ENCODE measurements at places on chromosomes 1 and 21. TPM values are rescaled to one million over a fixed set of nuclear protein-coding genes. Genes with fewer than 3 reads are reported as not detected.
A peak's percentile ranks its signal among the peaks of the same experiment; 100 is the strongest.

DNA sequence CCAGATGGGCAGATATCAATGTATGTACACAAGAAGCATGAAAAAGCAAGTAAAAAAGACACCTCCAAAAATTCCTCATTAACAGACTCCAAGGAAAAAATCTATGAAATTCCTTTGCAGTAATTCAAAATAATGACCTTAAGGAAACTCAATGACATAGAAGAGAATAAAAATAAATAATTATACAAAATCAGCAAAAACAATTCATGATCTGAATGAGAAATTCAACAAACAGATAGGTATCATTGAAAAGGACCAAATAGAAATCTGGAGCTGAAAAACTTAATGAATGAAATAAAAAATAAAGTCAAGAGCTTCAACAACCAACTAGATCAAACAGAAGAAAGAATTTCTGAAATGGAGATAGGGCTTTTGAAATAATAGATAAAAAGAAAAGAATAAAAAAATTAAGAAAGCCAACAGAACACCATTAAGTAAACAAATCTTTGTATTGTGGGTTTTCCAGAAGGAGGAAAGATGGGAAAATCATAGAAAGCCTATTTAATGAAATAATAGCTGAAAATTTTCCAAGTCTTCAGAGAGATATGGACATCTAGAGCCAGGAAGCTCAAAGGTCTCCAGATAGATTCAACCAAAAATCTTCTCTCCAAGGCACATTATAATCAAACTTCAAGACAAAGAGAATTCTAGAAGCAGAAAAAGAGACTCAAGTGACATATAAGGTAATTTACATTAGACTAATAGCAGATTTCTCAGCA is 52.0 kb upstream of the KCNK1 start:
- DNase-seq = no peak

DNA sequence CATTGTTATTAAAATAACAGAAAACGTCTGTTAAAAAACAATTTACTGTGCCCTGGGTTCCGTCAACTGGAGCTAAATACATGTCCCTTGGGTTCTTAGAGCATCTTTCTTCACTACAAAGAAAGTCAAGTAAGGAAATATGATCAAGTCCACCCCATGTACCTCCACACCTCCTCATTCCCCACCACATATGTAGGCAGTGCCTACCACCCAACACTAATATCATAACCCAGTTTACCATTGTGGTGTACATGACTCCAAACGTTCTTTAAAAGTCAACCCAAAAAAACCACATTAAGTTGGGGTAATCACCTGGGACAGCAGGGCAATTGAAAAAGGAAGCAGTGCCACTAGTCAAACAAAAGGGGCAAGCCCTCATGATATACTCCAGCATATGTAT is 7.8 kb upstream of the LRRC52 start:
- no peak for DNase-seq

GRCh38 chr1:76496871-76497270 is 370.4 kb upstream of the ST6GALNAC5 start:
- DNase-seq = no peak

DNA sequence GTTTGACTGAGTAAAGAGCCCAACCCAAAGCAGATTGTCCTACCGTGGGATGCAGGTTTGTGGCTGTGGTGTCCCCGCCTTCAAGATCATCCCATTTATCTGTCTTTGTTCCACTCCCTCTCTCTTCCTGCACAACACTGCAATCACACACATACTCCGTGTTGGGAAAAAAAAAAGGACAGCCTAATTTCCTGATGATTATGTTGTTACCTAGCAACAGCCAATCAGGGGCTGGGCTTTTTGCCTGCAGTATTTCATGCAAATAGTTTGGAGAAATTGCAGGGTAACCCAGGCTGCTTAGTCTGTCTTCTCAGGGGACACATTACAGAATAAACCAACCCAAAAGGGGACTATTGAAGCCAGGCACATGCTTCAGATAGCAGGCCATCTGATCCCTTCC is 38.3 kb downstream of the PHC2 start:
- peak; percentile 46 for DNase-seq

GRCh38 chr1:190908246-190908645 is 430.6 kb upstream of the BRINP3 start:
- peak; percentile 4 for DNase-seq

- no peak for DNase-seq
Measured at GRCh38 chr1:246638941-246639655, 72.8 kb downstream of the CNST start.

DNA sequence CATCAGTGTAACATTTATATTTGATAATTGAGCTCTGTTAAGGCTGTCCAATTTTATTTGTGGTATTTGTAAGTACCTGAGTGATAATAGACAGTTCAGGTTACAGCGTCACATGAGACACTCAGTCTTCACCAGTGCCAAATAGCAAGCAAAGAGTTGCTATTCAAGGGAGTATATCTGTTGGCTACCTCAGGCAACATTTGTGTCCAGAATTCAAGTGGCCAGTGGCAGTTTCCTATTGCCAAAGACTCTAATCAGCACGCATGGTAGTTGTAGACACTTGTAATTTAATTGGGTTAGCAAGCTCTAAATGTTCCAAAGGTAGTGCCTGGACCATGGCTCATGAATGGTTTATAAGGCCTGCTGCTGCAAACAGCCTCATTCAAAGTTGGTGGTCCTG is 1524.3 kb upstream of the B3GALT2 start:
- DNase-seq = no peak

- DNase-seq = no peak
Measured at GRCh38 chr1:40853885-40854170, 8.3 kb downstream of the CITED4 start.

DNA sequence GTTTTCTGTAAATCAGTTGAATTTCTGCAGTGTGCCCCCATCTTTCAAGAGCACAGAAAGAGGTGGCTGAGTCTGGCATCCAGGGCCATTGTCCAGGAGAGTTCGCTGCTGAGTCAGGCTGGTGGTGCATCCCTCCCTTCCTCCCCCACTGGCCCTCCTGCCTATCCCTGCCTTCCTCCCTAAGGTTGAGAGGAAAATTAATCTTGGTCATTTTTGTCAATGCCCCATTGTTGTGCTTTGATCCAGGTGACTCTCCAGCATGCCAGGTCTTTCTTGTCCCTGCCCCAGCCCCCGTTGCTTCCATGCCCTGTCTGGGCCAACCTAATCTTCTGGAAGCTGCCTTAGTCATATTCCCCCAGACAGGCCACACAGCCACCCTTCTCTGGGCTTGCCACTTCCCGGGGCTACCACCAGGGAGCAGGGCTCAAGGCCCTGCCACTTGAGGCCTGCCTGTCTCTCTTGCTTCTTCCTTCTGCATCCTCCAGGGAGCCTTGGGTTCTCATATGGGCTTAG is 26.6 kb downstream of the PROK1 start:
- no peak for DNase-seq

DNA sequence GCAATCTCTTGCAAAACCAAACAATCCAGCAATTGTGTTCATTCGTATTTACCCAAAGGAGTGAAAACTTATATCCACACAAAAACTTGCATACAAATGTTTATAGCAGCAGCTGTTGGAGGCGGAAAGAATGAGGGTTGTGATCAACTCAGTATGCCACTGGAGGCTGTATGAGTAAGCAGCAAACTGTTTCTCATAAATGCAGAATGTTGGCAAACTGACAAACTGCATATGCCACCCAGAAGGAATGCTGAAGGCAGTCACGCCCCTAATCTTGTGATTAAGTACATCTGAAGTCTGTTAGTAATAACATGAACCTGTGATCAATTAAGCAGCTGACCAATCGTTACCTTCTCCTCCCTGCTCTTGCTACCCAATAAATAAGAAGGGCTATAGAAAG is 60.5 kb upstream of the CR2 start:
- DNase-seq = peak; percentile 97

DNA sequence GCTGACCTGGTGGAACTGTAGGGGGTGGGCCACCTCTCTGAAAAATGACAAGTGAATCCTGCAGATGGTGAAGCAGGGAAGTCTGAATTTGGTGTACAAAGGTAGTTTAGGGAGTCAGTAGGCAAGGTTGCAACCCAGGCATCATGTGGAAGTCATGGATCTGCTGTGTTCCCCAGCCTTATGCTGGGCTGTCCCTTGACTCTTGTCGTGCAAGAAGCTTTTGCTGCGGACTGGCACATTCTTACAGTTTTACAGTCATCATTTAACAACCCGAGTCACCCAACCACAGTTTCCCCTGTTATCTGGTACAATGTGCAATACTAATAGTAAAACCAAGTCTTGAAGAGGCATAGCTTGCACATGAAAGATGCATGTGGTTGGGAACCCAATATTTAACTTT is 13.2 kb downstream of the RHOU start:
- DNase-seq = no peak

- peak; percentile 87 for DNase-seq
Measured at GRCh38 chr1:160260406-160261382, 1.7 kb downstream of the DCAF8 start.

GRCh38 chr21:29157080-29157479 is 26.6 kb downstream of the MAP3K7CL start:
- DNase-seq = no peak

DNA sequence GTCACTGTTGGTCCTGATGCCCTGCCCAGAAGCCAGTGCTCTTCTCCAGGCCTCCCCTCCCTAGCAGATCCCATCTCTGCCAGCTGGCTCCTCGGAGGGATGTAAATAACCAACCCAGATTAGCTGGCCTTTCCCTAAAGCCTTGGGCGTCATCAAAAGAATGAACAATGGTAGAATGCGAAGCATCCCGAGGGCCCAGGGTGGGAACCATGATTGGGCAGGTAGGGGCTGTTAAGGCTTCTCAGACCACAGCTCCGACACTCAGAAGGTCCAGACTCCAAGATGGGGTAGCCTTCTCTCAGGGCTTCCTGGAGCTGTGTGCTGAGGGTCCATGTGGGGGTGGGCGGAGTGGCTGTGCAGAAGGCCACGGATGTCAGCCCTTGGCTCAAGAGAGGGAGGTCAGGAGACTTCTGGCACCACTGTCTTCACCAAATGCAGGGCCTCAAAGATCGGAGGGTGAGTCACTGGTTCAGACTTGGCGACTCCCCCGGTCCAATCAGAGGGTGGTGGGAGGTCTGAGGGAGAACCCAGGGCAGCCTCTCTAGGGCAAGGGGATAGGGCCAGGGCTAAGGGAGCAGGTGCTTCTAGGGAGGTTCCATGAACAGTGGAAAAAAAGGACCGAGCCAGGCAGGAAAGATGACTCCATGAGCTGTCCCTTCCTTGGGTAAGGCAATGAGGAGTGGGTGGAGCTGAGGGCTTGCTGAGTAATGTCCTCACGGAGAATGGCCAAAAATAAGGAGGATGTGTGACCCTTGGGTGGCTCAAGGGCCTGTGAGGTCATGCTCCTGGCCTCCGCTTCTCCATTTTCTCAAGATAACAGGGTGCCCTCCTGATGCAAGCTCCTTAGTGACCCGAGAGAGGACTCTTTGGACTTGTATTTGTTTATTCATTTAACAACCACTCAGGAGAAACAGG is 58.4 kb upstream of the EPS8L3 start:
- peak; percentile 97 for DNase-seq

DNA sequence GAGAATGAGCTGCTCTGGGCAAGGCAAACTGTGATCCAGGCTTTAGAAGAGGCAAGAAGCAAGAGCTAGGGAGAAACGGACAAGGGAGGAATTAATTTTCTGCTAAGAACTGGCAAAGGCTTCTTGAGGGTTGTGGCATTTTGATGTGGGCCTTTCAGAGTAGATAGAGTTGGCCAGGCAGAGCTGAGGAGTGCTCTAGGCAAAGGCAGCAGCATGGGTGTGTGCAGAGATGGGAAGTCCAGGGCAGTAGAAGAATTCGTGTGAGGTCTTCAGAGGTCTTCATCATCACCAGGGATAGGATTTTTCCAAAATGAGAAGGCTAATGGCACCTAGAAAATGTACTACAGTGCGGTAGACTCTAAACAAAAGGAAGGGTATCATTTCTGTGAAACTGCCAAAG is 237.8 kb downstream of the LTN1 start:
- no peak for DNase-seq

- DNase-seq = no peak
Measured at GRCh38 chr1:108046026-108046425, 81.0 kb upstream of the VAV3 start.

- peak; percentile 48 for DNase-seq
Measured at GRCh38 chr1:29249170-29249691, 12.9 kb downstream of the PTPRU start.

GRCh38 chr1:153509729-153510354 is 25.9 kb downstream of the S100A6 start:
- peak; percentile 56 for DNase-seq

DNA sequence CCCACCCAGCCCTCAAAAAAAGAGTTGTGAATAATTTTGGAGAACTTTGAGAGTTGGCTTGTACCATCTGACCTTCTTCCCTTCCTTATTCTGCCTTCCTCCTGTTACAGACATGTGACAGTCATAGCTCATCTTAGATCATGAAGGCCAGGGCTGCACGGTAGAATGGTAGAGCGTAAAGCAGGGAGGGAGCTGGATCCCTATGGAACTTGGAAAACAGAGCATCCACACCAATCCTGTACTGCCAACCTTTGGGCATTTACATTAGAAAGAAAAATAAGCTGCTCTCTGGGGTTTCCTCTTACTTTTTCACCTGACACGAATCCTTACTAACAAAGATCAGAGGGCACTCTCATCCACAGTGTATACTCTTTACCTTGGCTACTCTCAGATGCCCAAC is 121.5 kb downstream of the GPR52 start:
- no peak for DNase-seq

- DNase-seq = peak; percentile 58
Measured at GRCh38 chr1:41268154-41268770, 26.2 kb upstream of the SCMH1 start.

GRCh38 chr1:228917755-228918154 is 182.5 kb downstream of the RHOU start:
- DNase-seq = no peak

DNA sequence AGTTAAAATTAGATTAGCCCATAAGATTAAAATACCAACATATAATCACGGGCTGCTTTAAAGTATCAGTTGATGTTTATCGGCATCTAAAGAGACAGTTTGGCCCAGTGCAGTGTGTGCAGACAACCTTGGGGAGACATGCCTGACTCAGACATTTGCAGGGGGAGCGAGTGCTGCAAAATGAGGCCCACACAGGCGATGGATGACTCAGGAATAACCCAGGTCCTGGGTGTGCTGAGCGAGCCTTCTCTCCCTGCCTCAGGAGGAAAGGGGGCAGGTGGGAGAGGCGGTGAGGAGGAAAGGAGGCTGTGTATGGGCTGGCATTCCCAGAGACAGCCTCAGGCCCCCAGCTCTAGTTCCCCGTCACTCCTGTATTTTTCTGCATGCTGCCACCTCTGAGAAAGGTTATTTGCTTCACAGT is 9.0 kb downstream of the SLC9A1 start:
- DNase-seq = peak; percentile 92

- DNase-seq = no peak
Measured at GRCh38 chr1:20382711-20383110, 92.0 kb downstream of the VWA5B1 start.

The C1orf141 gene
- total RNA-seq = not detected

The FLG2 gene
- not detected for total RNA-seq

The CCDC27 gene
- total RNA-seq = not detected

The SMYD2 gene
- total RNA-seq = 42.4 TPM

The FAM163A gene
- total RNA-seq = not detected

The S1PR1 gene
- 2.4 TPM for total RNA-seq

The SWT1 gene
- 4.2 TPM for total RNA-seq

The ANKRD35 gene
- total RNA-seq = 2.3 TPM

The DENND2D gene
- 0.71 TPM for total RNA-seq
